Activated B cell treated with CpG ODN at 0.5 μM for 24 hours (primary cell): ENCODE measurements at places on chromosomes 7 and 10. TPM values are rescaled to one million over a fixed set of nuclear protein-coding genes. Genes with fewer than 3 reads are reported as not detected.

- no peak for DNase-seq
Observed at GRCh38 chr7:20595971-20596370, 19.5 kb upstream of the ABCB5 start.

GRCh38 chr7:68432585-68432984 is 1165.7 kb upstream of the AUTS2 start:
- DNase-seq = no peak

DNA sequence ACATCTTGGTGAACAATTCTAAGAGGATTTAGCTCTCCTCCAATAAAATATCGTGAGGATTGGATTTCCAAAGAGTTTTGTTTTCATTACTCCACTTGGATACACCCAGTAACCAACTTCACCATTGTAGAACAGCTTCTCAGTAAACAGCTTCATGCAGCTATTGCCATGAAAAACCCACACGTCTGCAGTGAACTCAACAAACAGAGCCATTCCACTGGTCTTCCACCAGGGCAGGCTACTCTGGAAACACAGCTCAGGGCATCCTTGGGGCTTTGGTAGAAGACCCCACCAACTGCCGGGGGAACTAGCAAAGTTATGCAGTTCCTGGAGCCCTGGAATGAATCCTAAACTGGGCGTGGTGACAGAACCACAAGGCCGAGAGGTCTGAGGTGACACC is 77.4 kb downstream of the CALN1 start:
- no peak for DNase-seq

ITPRID1 gene
- total RNA-seq = not detected in 2 replicates

GRCh38 chr7:46285878-46286277 is 364.8 kb upstream of the IGFBP3 start:
- no peak for DNase-seq

DNA sequence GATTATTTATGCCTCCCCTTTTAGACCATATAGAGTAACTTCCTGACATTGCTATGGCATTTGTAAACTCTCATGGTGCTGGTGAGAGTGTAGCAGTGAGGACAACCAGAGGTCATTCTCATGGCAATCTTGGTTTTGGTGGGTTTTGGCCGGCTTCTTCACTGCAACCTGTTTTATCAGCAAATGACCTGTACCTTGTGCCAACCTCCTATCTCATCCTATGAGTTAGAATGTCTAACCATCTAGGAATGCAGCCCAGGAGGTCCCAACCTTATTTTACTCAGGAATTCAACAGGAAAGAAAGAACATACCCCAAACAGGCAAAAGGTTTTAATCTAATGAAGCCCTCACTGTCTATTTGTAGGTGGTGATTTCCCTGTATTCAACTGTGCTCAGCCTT is 205.4 kb upstream of the YAE1 start:
- DNase-seq = no peak

DDC gene
- total RNA-seq = not detected in 2 replicates

HOXA6 gene
- not detected in 2 replicates for total RNA-seq

GRCh38 chr10:30510184-30510931 is 76.4 kb downstream of the MAP3K8 start:
- no peak for DNase-seq
